ENCODE measurements at places on chromosomes 7 and 10.

DNA sequence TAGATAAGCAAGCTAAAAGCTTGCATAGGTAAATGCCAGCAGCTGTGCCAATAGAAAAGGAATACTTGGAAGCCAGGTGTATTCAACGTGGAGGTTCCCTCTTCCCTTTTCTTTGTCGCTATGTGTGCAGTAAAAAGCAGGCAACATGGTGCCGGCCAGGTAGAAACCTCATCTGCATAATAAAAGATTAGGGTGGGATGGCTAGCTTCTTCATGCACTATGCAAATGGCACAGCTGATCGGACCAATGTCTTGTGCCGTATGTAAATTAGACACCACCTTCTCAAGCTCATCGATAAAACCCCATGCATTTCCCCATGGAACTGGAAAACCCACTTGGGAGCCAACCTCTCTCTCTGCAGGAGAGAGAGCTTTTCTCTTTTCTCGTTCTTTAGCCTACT is 150.9 kb upstream of the FOXK1 start:
- H3K4me1 ChIP-seq = no peaks in the 10 kb centered on the region
- no peak overlapping the region for H3K4me3 ChIP-seq
- H3K36me3 ChIP-seq = no peaks in the 10 kb centered on the region
- H3K27ac ChIP-seq = no peak overlapping the region
- no peak for DNase-seq
- no peaks in the 10 kb centered on the region for H3K27me3 ChIP-seq

DNA sequence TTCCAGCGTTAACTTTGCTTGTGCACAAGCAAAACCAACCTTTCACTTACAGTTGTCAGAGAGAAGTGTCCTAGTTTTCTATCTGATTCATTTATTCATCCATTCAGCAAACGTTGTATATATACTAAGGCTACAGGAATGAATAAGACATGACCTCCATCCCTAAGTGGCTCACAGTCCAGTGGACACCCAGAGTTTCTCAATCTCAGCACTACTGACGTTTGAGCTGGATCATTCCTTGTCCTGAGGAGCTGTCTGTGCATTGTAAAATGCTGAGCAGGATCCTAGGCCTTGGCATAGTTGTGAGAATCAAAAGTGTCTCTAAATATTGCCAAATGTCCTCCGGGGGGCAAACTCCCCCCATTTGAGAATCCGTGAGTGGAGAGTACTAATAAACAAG is 166.7 kb upstream of the PRKCQ start:
- no peak overlapping the region for H3K27ac ChIP-seq
- H3K4me1 ChIP-seq = peaks cover 4% of the 10 kb centered on the region
- no peak for DNase-seq
- no peaks in the 10 kb centered on the region for H3K36me3 ChIP-seq
- no peaks in the 10 kb centered on the region for H3K27me3 ChIP-seq

GRCh38 chr10:72260976-72261783 is 12.5 kb upstream of the DDIT4 start:
- no peak overlapping the region for H3K4me3 ChIP-seq
- H3K27me3 ChIP-seq = no peaks in the 10 kb centered on the region
- H3K4me1 ChIP-seq = peaks cover 19% of the 10 kb centered on the region
- no peaks in the 10 kb centered on the region for H3K36me3 ChIP-seq
- peak overlapping the region; percentile 63 for H3K27ac ChIP-seq

- H3K27me3 ChIP-seq = no peaks in the 10 kb centered on the region
- no peaks in the 10 kb centered on the region for H3K4me1 ChIP-seq
- no peak overlapping the region for H3K27ac ChIP-seq
- H3K36me3 ChIP-seq = no peaks in the 10 kb centered on the region
Observed at GRCh38 chr7:81846398-81846797, 76.6 kb upstream of the HGF start.

- H3K36me3 ChIP-seq = no peaks in the 10 kb centered on the region
- no peak for DNase-seq
- no peaks in the 10 kb centered on the region for H3K4me1 ChIP-seq
- H3K27ac ChIP-seq = no peak overlapping the region
- H3K4me3 ChIP-seq = no peak overlapping the region
Observed at GRCh38 chr10:120929166-120929565, 78.0 kb downstream of the WDR11 start.

DNA sequence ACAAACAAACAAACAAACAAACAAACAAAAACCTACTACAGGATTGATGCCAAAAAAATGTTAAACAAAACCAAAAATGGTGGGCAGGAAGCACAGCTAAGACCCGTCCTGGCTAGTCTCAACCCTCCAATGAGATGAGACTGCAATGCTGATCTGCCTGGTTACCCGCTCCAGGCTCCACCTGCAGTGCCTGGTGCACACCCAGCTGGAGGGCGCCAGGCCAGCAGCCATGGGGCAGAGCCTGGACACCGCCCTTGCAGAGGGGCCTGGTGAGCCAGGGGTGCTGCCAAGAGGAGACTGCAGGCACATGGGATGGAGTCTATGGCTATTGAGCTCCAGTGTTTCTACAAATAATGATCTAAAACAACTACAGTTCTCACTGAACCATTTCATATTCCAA is 107.0 kb downstream of the LARP4B start:
- no peaks in the 10 kb centered on the region for H3K4me1 ChIP-seq
- no peak for DNase-seq
- H3K36me3 ChIP-seq = no peaks in the 10 kb centered on the region
- no peaks in the 10 kb centered on the region for H3K27me3 ChIP-seq
- H3K4me3 ChIP-seq = no peak overlapping the region
